Astrocyte (in vitro differentiated cells and primary cell): ENCODE measurements at places on chromosomes 7 and 10.
A peak's percentile ranks its signal among the peaks of the same experiment; 100 is the strongest.

GRCh38 chr10:110241841-110242240 lies 34.4 kb downstream of the MXI1 start:
- DNase-seq: no peak

DNA sequence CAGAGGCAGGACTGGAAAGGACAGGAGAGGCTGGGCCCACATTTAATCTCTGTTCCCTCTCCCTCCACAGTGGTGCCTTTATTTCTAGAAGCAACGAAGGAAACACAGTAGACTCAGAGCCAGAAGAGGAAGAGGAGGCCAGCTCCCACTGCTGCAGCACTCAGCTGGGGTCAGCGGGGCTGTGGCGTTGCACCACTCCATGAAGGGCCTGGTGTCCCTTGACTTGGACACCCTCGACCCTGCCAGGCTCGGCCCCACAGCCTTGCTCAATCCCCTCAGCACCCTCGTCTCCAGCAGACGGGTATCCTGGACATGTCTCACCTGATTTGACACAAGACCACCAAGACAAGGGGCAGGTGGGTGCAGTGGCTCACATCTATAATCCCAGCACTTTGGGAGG lies 38.8 kb downstream of the PRKAG2 start:
- no peak for DNase-seq

GRCh38 chr7:30159698-30160143 lies 24.9 kb downstream of the MTURN start:
- peak; percentile 30 for DNase-seq

DNA sequence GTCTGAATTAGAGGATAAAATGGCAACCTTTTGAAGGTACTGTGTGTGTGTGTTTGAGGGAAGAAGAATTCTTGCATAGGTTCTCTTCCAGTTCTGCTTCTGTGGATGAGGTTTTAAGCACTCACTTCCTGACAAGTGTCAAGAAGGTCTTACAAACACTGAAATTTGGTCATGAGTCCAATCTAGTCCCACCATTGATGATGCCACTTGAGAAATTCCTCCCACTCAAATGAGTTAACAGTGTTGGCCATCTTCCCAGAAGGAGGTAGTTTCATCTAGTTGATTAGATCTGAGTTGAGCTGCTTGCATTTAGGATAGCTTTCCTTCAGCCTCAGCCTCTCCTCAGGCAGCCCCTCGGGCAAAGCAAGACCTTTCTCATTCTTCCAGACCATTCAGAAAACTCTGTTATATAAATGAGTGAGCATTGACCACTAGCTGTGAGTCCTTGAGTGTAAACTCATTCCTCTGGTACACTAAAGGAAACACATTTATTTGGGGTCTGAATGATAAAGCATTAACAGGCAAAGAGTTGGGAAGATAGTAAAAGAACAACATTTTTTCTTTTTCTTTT lies 189.5 kb downstream of the TRIL start:
- peak; percentile 78 for DNase-seq

- no peak for DNase-seq
These were observed at the start of gene PRKAR1B for GRCh38 chr7:727104-727805. PRKAR1B (minus strand) TSS chr7:727281; CDS start chr7:711505, 15,776 bp downstream.

- DNase-seq: peak; percentile 45
These were observed 361.8 kb downstream of the GATA3 start for GRCh38 chr10:8416192-8416701.

- no peak for DNase-seq
These were observed 301.3 kb downstream of the HGF start for GRCh38 chr7:81468526-81468925.

GRCh38 chr10:92027141-92027540 lies 103.6 kb downstream of the BTAF1 start:
- no peak for DNase-seq

GRCh38 chr7:18896343-18896975 lies 221.0 kb downstream of the TWIST1 start:
- peak; percentile 39 for DNase-seq

DNA sequence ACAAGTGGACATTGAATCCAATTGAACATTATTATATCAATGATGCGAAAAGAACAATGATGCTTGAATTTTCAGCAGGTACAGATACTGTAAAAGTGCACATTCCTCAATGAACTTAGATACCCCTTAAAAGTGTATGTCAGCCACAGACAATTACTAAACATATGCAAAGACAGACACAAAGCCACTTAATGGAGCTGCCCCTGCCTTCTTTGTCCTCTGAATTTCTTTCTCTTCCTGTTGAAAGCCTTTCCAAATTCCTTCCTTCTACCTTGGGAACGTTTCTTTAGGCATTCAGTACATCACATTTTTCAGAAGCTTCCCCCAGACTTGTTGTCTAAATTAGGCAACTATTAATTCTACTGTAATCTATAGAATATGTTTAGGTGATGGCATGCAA lies 706.8 kb upstream of the MBL2 start:
- no peak for DNase-seq

GRCh38 chr10:126402721-126403695 lies 14.7 kb upstream of the ADAM12 start:
- DNase-seq: no peak

DNA sequence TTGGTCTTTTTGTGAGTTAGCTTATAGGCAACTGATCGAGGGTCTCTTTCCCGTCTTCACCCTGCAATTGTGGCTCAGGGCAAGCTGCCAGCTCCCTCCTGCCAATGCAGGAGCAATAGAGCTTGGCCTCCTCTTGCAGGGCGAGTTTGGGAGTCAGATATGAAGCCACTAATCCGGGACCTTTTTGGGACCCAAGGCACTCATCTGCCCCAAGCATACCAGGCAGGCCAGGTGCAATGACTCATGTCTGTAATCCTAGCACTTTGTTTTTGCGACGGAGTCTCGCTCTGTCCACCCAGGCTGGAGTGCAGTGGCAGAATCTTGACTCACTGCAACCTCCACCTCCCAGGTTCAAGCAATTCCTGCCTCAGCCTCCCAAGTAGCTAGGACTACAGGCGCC lies 21.1 kb downstream of the LIMK1 start:
- DNase-seq: peak; percentile 50

DNA sequence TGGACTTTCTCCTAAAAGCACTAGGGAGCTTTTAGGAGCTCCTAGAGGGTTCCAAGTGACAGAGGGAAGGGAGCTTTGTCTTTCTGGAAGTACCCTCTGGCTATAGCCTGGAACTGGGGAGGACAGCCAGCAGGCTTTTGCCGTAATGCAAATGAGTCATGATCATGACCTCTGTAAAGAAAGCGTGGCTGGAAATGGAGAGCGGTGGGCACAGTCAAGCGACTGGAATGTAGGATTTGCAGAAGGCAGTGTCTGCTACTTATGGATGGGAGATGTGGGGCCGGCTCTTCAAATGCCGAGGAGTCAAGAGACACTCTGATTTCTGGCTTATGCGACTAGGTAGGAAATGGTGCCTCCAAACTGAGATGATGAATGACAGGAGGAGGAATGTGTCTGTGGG lies 34.6 kb upstream of the PLPP4 start:
- peak; percentile 97 for DNase-seq
